GM13976 (cell line): ENCODE measurements at places on chromosomes 7 and 10.

GRCh38 chr10:46014206-46014605 lies 16.2 kb downstream of the NCOA4 start:
- DNase-seq, result no peak

GRCh38 chr10:75655791-75656451 lies 224.5 kb downstream of the LRMDA start:
- no peak for DNase-seq

- no peak for DNase-seq
Observed at GRCh38 chr10:4813496-4813895, 12.5 kb upstream of the AKR1E2 start.

- DNase-seq, result no peak
Observed at GRCh38 chr10:6337382-6337781, 134.7 kb downstream of the PFKFB3 start.

GRCh38 chr10:3464760-3465405 lies 292.3 kb upstream of the PITRM1 start:
- no peak for DNase-seq

DNA sequence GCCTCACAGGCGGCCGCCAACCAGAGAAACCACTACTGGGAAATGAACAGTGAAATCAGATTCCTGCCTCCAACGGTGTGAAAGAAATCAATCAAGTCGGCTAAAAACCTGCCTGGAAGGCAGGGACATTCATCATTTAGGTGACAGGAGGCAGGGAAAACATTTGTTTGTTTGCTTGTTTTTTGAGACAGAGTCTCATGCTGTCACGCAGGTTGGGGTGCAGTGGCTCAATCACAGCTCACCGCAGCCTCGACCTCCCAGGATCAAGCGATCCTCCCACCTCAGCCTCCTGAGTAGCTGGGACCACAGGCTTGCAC lies 30.5 kb downstream of the AP5Z1 start:
- DNase-seq, result no peak

GRCh38 chr7:90520484-90520883 lies 51.0 kb downstream of the PTTG1IP2 start:
- no peak for DNase-seq

DNA sequence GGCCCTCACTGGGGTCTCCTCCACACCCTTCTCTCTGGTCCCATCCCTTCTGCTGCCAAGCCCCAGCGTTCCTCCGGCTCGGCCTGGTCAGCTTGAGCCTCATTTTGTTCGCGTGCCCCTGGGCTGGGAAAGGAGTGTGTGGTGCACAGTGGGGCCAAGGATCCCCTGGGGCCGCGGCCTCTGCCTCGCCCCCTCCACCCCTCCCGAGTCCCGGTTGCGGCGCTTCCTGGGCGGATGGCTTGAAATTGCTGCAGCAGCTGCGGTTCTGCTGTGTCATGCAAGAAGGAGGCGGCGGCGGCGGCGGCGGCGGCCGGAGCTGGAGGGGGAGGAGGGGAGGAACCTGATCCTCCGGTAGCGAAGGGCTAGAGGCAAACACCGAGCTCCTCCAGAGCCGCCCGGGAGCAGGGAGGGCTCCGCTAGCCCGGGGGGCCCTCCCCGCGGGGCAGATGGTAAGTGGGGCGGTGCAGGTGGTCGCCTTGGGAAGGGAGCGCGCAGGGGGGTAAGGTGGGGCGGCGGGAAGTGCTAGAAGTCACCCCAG lies 217.8 kb upstream of the MKLN1 start:
- DNase-seq, result peak; percentile 76

GRCh38 chr10:86357041-86357440 lies 9.6 kb downstream of the GRID1 start:
- no peak for DNase-seq

DNA sequence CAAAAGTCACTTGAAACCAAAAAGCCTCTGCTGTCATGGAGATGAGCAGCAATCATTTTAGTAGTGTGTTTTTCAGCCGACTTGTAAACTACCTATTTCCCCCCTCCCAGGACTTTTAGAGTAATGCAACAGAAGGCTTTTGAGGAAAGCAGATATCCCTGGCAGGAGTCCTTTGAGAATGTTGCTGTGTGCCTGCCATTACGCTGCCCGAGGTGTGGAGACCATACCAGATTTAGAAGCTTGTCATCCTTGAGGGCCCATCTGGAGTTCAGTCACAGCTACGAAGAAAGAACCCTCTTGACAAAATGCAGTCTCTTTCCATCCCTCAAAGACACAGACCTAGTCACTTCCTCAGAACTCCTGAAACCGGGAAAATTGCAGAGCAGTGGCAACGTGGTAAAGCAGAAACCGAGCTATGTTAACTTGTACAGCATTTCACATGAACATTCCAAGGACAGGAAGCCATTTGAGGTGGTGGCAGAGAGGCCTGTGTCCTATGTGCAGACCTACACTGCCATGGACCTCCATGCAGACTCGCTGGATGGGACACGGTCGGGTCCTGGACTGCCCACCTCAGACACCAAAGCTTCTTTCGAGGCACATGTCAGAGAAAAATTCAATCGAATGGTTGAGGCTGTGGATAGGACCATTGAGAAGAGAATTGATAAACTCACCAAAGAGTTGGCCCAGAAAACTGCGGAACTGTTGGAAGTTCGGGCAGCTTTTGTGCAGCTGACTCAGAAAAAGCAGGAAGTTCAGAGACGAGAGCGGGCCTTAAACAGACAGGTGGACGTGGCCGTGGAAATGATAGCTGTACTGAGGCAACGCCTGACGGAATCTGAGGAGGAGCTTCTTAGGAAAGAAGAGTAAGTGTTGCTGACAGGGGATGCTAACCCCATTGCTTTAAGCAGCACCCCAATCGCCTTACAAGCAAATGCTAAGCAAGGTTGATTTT lies 2.2 kb downstream of the ZNF365 start:
- no peak for DNase-seq

GRCh38 chr10:103040418-103040817 lies 122.3 kb downstream of the CNNM2 start:
- no peak for DNase-seq

DNA sequence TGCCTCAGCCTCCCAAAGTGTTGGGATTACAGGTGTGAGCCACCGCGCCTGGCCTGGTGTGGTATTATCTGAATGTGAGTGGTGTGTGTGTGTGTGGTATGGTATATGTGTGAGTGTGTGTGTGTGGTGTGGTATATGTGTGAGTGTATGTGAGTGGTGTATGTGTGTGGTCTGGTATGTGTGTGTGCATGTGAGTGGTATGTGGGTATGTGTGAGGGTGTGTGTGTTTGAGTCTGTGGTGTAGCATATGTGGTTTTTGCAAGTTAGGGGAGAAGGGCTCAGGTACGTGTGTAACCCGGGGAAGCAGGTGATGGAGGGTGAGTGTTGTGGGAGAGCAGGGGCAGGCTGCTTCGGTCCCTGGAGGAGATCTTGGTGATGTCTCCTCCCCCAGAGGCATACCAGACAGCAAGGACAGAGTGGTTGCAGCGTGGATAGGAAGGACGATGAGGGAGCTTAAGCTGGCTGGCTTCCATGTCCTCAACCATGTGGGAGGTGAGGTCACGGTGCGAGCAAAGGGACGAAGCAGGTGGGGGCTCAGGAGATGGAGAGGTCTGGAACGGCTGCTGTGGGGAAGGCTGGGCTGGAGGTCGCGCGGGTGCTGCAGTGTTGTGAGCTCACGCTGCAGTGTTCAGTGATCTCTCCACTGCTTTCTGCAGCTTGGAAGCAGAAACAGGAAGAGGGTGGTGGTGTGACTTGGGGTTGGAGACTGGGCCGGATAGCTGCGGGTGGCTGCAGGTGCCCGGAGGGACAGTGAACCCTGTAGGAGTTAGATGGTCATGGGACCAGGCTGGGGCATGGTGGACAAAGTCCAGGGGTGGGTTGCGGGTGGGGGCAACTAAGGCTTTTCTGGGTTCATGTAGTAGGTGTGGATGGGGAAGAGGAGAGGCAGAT lies 5.0 kb downstream of the ZYX start:
- DNase-seq, result peak; percentile 29

DNA sequence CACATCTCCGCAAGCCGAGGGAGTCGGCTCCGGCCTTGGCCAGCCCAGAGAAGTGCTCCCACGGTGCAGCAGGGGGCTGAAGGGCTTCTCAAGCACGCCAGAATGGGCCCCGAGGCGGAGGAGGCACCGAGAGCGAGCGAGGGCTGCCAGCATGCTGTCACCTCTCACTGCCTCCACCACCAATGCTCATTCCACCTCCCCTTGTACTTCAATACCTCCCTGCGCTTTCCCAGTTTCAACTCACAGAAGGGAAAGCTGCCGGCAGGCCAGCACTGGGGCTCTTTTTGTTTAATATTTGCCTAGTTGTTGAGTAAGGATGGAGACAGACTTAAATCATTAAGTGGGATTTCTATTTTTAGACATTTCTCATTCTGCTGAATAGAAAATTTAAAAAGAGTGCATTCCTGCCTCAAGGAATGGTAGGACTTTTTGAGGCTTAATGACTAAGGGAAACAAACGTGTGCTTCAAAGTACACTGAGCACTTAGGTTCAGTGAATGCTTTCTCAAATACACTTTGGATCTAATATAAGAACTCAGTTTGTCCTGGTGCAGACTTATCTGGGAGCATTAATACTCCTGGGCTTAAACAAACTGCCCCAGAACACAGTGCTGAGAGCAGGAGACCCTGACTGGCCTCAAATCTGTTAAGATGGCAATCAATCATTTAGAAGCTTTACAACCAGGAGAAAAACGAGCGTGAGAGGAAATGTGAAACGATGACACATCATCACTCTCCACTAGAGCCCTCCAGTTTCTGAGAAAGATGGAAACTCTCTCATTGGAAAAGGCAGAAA lies 131.2 kb downstream of the RALA start:
- no peak for DNase-seq

DNA sequence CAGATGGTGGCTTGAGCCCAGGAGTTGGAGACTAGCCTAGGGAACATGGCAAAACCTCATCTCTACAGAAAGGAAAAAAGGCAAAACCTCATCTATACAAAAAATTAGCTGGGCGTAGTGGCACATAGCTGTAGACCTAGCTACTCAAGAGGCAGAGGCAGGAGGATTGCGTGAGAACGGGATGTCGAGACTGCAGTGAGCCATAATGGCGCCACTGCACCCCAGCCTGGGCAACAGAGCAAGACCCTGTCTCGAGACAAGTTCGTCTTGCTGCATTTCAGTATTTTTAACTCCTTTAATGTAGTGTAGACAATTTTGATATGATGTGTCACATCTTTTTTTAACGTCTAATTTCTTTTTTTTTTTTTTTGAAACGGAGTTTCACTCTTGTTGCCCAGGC lies 31.4 kb upstream of the KMT2C start:
- DNase-seq, result no peak

GRCh38 chr7:33201821-33202220 lies 72.5 kb downstream of the BBS9 start:
- no peak for DNase-seq

DNA sequence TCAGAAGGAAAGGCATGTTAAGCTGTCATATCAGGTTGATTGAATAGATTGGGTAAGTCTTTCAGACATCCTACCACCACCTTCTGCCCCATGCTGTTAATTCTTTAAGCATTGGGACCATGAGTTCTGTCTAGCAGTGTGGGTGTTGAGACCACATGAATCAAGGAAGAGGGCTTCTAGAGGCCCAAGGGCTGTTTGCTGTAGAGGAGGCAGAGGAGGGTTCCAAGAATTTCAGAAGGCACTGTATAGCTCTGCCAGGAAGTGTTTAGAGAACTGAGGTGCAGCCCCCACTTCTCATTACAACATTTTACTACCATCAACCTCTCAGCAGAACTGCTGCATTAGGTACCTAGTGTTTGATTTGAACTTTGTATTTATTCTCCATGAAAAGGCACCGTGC lies 720.2 kb downstream of the AUTS2 start:
- no peak for DNase-seq

DNA sequence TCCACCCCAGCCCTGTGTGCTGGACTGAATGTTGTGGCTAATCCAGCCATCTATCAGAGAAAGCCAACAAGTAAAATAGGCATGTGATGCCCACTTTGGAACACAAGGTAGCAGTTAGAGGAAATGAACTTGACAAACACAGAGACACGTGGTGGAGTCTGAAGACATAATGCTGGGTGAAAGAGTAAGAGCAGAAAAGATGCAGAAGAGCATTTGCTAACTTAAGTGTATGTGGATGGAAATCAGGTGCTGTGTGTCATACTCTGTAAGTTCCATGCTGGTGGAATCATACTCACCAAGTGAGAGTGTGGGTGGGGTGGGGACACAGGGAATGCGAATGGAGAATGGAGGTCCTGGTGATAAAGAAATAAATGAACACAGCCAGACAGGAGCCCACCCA lies 22.8 kb downstream of the WDFY4 start:
- no peak for DNase-seq

- no peak for DNase-seq
Observed at GRCh38 chr10:126372396-126372795, 15.9 kb downstream of the ADAM12 start.

DNA sequence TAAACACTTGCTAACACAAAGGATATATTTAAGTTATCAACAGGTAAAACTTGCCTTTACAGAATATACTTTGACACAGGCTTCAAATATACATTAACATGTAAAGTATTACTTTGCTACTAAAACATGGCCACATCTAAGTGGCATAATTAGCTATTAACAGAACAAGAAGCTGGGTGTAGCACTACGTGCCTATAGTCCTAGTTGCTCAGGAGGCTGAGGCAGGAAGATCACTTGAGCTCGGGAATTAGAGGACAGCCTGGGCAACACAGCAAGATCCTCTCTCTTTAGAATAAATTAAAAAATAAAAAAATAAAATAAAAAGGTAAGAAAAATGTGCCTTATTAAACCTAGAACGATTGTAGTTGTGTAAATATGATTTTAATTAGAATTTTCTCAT lies 106.6 kb downstream of the CNOT4 start:
- DNase-seq, result no peak

- no peak for DNase-seq
Observed at GRCh38 chr7:23742051-23742450, 32.0 kb downstream of the STK31 start.

- no peak for DNase-seq
Observed at GRCh38 chr7:114857605-114858004, 64.3 kb upstream of the MDFIC start.

DNA sequence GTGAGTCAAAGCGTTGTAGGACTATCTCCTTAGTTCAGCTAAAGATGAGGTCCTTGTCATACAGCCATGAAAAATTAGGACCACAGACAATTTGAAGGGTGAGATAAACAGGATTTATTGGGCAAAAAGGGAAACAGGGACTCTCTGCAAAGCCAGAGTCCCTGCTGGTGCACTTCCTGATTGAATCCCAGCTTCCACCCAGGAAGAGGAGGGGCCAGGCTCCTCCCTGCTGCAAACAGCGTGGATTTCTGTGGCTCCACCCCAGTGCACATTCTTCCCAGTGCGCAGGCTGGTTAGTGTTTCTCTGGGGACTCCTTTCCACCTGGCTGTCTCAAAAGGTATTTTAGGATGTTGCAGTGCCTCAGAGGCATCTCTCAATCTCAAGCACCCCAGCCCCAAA lies 165.4 kb upstream of the YAE1 start:
- DNase-seq, result no peak
